ENCODE measurements at places on chromosomes 2 and 18. TPM values are rescaled to one million over a fixed set of nuclear protein-coding genes. Genes with fewer than 3 reads are reported as not detected.

LOXHD1 gene
- 0.17 TPM for total RNA-seq

- H3K4me1 ChIP-seq, result peaks cover 11% of the 10 kb centered on the region
- H3K4me3 ChIP-seq, result no peak overlapping the region
- no peak overlapping the region for H3K27ac ChIP-seq
- peaks cover under 1% of the 10 kb centered on the region for H3K36me3 ChIP-seq
These were observed 31.9 kb downstream of the FAM171B start for GRCh38 chr2:186725783-186726182.

GRCh38 chr2:240765007-240765406 is 55.0 kb downstream of the KIF1A start:
- no peak overlapping the region for H3K4me3 ChIP-seq
- no peaks in the 10 kb centered on the region for H3K27me3 ChIP-seq
- no peak for DNase-seq
- H3K27ac ChIP-seq, result no peak overlapping the region
- no peaks in the 10 kb centered on the region for H3K4me1 ChIP-seq
- H3K36me3 ChIP-seq, result peaks cover 13% of the 10 kb centered on the region

DNA sequence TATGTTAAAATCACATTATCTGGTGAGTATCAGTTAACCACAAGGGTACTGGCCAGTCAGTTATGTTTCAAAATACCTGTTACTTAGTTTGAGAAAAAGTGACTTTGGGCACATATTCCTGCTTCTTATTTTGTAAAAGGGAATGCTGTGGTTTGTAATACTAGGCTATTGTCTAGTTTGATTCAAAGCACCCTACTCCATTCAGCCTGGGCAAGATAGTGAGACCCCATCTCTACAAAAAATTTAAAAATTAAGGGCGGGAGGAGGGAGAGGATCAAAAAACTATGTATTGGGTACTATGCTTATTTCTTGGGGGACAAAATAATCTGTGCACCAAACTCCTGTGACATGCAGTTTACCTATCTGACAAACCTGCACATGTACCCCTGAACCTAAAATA is 18.9 kb downstream of the MBD5 start:
- no peak for DNase-seq
- no peaks in the 10 kb centered on the region for H3K36me3 ChIP-seq
- no peak overlapping the region for H3K27ac ChIP-seq
- H3K4me1 ChIP-seq, result peaks cover 15% of the 10 kb centered on the region
- H3K27me3 ChIP-seq, result no peaks in the 10 kb centered on the region

CYP20A1 gene
- 21.0 TPM for total RNA-seq

- no peaks in the 10 kb centered on the region for H3K27me3 ChIP-seq
- H3K4me3 ChIP-seq, result no peak overlapping the region
- no peak for DNase-seq
These were observed 19.7 kb downstream of the GNLY start for GRCh38 chr2:85713836-85714235.

CYS1 gene
- total RNA-seq, result 0.04 TPM

UBXN4 gene
- total RNA-seq, result 57.6 TPM

DNA sequence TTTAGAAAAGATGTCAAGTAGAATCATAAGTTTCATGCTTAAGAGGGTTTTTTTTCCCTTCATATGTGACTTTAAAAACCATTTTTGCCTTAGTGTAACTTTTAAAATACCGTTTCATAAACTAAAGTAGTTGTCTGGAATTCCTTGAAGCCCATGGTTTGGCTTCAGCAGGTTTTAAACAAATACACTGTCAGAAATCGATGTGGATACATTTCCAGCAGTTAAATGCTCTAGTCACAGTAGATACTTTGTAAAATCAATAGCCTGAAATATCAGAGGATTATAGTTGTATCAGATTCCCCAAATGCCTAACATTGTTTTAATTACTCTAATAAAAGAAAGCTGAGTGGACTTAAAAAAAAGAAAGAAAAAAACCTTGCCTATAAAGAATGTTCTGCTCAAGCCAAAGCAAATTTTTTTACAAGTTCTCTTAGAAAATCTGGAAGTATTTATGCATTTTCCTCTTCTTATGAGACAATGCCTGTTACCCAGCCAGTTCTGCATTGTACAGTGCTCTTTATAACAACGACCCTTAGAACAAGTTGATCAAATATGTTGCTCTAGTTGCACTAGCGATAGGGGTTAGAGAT is 260.5 kb downstream of the LTBP1 start:
- 0 out of 2 replicates have a peak, but pooled peaks cover 5% of the 10 kb centered on the region for H3K4me1 ChIP-seq
- no peaks in the 10 kb centered on the region for H3K36me3 ChIP-seq
- DNase-seq, result no peak
- no peak overlapping the region for H3K27ac ChIP-seq

DNA sequence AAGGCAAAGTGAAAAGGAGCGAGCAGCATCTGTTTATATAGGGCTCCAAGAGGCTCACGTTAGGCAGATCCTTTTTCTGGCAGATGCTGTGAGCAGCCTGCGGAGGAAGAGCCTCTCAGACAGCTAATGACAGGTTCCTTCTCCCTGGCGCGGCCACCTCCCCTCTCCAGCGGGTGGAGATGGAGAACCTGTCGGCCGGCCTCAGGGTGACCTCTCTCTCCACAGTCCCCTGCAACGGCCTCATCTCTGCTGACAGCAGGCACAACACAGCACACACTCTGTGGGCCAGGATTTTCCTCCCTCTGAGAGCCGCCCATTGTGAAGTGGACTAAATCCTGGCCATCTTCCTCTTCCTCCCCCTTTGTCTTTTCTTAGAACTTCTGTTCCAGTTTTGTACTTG is 119.8 kb downstream of the PRKCE start:
- no peaks in the 10 kb centered on the region for H3K36me3 ChIP-seq
- no peak overlapping the region for H3K4me3 ChIP-seq
- no peaks in the 10 kb centered on the region for H3K27me3 ChIP-seq
- H3K27ac ChIP-seq, result no peak overlapping the region

RTP5 gene
- 0.50 TPM for total RNA-seq

DNA sequence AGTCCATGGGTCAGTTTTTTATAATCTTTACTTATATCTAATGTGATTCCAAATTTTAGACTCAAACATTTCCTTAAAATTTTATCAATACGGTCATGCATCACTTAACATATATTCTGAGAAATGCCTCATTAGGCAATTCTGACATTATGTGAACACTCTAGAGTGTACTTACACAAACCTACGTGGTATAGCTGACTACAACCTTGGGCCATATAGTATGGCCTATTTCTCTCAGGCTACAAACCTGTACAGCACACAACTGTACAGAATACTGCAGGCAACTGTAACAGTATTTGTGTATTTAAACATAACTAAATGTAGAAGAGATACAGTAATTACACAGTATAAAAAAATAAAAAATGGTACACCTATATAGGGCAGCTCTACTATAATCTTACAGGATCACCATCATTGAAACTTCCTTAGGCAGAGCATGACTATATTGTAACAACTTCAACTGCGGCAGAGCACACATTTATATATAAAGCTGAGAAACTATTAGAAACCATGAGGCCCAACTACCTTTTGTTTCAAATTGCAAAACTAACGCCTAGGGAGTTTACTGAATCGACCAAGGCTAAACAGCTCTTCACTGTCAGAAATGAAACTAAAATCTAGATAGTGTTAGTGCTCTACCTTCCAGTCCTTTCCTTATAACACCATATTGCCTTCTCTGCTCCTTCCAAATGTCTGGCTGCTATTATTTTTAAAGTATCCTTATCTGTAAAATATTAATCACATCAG is 6.9 kb downstream of the YES1 start:
- peaks cover 16% of the 10 kb centered on the region for H3K4me1 ChIP-seq
- no peak overlapping the region for H3K27ac ChIP-seq
- H3K27me3 ChIP-seq, result no peaks in the 10 kb centered on the region
- DNase-seq, result no peak
- no peak overlapping the region for H3K4me3 ChIP-seq
